Ovary (tissue), 10 donors: ENCODE measurements at places on chromosomes 12 and 14. TPM values are rescaled to one million over a fixed set of nuclear protein-coding genes. Genes with fewer than 3 reads are reported as not detected.

GMPR2 gene
- 57.7 TPM for total RNA-seq

RILPL1 gene
- total RNA-seq: 9.8 TPM

DNA sequence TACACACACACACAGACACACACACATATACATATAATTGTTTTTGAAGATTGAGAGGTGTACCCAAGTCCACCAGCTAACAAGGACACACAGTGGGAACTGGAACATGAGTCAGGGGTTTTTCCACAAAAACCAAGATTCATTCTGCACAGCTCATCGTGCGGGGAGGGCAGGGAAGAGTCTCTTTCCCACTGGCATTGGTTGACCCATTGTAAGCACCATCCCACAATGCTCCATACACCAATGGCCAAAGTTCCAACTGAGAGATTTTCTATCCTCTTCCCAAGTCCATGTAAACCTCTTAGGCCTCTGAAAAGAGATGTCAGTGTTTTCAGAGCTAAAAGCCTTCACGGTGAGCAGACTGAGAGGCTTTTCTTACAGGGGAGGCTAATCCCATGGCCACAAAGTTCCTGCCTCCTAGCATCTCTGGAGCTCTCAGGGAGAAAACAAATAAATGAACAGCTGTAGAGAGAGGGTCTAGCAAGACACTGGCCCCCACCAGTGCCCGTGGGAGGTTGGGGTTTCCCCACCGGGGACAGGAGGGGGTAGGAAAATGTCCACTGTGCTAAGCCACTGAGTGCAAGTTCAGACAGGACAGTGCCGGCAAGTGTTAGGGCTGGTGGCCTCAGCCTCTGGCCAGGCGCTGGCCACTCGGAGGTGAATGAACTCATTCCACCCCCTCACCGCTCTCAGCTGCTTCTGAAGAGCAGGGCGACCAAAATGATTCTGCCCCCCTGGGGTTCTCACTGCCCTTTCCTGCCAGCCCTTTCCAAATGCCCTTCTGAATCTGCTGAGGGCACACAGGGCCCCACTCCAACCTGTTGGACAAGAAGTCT lies 21.5 kb upstream of the TC2N start:
- no peaks in the 10 kb centered on the region for H3K36me3 ChIP-seq
- H3K27ac ChIP-seq: no peak overlapping the region
- no peaks in the 10 kb centered on the region for H3K27me3 ChIP-seq
- no peak overlapping the region for H3K4me3 ChIP-seq
- DNase-seq: no peak

DNA sequence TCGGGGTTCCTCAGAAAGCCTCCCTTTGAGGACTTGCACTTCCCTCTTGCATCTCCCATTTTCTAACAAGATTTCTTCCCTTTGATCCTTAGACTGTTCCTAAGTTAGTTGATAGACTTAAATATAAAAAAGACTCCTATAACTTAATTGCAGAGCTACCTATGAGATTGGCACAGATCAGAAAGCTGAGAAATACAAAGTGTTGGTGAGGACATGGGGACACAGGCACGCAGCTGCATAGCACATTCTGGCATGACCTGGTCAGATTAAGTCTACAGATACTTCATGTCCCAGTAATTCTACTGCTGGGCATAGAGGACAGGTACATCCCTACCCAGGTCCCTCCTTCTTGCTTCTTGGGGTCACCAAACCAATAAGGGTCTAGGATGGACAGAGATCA lies 141.7 kb upstream of the LHX5 start:
- no peaks in the 10 kb centered on the region for H3K27me3 ChIP-seq
- no peak overlapping the region for H3K4me3 ChIP-seq
- no peak overlapping the region for H3K27ac ChIP-seq

DNA sequence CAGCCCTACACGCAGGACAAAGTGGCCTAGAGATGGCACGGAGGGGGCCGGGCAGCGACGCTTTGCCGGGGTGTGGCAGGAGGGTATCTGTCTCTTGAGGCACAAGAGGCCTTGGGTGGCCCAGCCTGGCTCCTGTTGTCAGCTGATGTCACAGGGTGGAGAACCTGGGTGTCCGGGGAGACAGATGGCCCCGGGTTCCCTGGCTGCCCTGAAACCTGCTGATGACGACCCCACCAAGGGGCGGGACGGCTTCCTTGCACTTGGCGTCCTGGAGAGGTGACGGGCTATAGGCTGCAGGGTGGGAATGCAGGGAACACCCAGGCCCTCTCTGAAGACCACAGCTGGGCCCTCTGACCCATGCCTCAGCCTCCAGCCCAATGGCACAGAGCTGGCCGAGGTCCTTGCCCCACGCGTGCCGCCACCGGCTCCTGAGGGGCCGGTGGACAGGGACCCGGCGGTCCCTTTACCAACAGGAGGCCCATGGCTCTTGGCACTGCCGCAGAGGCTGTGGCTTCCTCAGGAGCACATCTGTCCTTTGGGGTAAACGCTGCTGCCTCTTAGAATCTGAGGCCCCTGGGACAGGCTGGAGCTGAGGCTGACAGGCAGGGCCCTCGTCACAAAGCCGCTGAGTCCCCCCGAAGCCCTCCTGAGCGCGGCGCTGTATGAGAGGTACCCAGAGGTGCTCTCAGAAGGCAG lies 16.4 kb downstream of the TRMT61A start:
- no peak overlapping the region for H3K4me3 ChIP-seq
- no peaks in the 10 kb centered on the region for H3K36me3 ChIP-seq
- H3K27ac ChIP-seq: no peak overlapping the region

DNA sequence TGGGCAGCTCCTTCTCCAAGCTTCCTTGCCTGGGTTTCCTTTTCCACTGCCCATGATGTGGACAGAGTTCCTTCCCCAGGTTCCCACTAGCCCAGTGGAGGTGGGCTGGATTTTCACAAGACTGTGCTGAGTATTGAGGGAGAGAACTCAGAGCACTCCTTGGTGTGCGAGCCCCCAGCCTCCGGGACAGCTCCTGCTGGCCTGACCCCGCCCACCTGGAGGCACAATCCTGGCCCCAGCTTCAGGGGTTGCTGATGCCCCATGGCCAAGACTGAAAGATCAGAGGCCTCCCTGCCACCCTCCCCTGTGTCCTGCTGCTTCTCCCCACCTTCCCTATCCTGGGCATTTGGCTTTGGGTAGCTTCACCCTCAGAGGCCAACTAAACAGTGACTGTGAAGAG lies 7.7 kb downstream of the KCNH3 start:
- no peak overlapping the region for H3K27ac ChIP-seq
- peaks cover 11% of the 10 kb centered on the region for H3K4me1 ChIP-seq
- no peak for DNase-seq
- no peaks in the 10 kb centered on the region for H3K27me3 ChIP-seq
- H3K36me3 ChIP-seq: no peaks in the 10 kb centered on the region

DNA sequence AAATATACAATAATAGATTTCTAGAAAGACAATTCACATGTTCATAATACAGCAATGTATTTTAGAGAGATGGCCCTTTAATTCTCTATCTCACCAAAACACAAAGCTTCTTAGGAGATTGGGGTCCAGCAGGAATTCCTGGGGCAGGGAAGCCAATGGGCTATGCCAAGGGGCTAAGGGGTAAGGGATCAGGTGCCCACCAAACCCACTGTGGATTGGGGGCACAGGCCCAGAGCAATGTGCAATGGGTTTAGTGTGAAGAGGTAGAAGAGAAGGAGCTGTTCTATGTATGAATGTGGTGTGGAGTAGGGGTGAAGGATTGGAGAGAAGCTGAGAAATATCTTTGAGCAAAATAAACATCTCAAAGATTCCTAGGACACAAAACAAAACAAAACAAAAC lies 2.6 kb downstream of the HOXC13 start:
- H3K36me3 ChIP-seq: no peaks in the 10 kb centered on the region
- no peak overlapping the region for H3K27ac ChIP-seq
- no peak overlapping the region for H3K4me3 ChIP-seq
- no peak for DNase-seq
- H3K27me3 ChIP-seq: peaks cover 8% of the 10 kb centered on the region
- H3K4me1 ChIP-seq: no peaks in the 10 kb centered on the region

DNA sequence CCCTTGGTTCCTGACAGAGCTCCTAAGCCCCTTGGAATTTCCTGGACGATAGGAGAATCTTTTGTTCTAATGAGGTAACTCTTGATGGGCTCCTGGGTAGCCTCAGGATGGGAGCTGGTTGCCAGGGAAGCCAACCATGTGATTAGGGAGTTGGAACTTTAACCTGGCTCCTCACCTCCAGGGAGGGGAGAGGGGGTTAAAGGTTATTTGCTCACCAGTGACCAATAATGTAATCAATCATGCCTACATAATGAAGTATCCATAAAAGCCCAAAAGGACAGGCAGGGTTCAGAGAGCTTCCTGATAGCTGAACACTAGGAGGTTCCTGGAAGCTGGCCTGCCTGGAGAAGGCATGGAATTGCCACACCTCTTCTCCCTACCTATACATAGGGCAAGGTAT lies 6.2 kb upstream of the CNOT2 start:
- H3K27me3 ChIP-seq: no peaks in the 10 kb centered on the region
- no peak overlapping the region for H3K4me3 ChIP-seq
- no peaks in the 10 kb centered on the region for H3K36me3 ChIP-seq
- DNase-seq: no peak
- H3K4me1 ChIP-seq: no peaks in the 10 kb centered on the region
- no peak overlapping the region for H3K27ac ChIP-seq

GRCh38 chr12:58533652-58534051 lies 386.7 kb downstream of the LRIG3 start:
- H3K27ac ChIP-seq: no peak overlapping the region
- no peaks in the 10 kb centered on the region for H3K27me3 ChIP-seq
- no peak overlapping the region for H3K4me3 ChIP-seq
- DNase-seq: no peak
- no peaks in the 10 kb centered on the region for H3K36me3 ChIP-seq
- H3K4me1 ChIP-seq: no peaks in the 10 kb centered on the region

DNA sequence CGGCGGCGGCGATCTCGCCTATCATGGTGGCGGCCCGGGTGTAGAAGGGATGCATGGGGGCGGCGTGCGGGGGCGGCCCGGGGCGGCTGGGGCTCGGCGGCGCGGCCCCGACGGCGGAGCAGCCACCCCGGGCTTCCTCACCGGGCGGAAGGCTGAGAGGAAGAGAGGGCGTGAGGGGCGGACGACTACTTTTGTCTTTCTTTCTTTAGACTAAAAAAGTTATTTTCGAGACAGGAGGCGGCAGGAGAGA lies 240 bp downstream of the BTG1 start:
- H3K27me3 ChIP-seq: no peaks in the 10 kb centered on the region
- H3K4me3 ChIP-seq: peak overlapping the region; percentile 100
- no peak for DNase-seq
- no peaks in the 10 kb centered on the region for H3K4me1 ChIP-seq

GRCh38 chr12:111978545-111978944 lies 34.4 kb downstream of the TMEM116 start:
- no peaks in the 10 kb centered on the region for H3K27me3 ChIP-seq
- H3K4me3 ChIP-seq: no peak overlapping the region
- no peaks in the 10 kb centered on the region for H3K4me1 ChIP-seq

- DNase-seq: no peak
- H3K4me1 ChIP-seq: peaks cover 2% of the 10 kb centered on the region
- no peaks in the 10 kb centered on the region for H3K27me3 ChIP-seq
- H3K27ac ChIP-seq: no peak overlapping the region
Measured at GRCh38 chr14:72869407-72870329, 24.2 kb downstream of the DPF3 start.

DNA sequence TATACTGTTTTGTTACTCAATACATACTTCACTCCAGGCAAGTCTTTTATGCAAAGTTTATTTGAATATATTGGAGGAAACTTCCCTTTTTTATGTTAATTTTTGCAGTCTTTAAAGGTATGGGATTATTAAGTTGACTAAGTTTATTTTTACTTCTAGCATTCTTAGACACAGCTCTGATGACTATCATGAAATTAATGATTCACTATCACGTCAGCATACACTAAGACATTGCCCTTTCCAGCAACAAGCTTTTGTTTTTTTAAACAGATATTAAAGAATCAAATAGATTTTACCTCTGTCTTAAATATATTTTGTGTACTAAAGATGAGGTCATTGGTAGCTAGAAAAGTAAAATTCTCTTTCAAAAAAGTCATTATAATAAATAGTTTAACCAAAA lies 52.1 kb downstream of the DERA start:
- H3K4me3 ChIP-seq: no peak overlapping the region
- no peaks in the 10 kb centered on the region for H3K27me3 ChIP-seq
- H3K4me1 ChIP-seq: no peaks in the 10 kb centered on the region

DNA sequence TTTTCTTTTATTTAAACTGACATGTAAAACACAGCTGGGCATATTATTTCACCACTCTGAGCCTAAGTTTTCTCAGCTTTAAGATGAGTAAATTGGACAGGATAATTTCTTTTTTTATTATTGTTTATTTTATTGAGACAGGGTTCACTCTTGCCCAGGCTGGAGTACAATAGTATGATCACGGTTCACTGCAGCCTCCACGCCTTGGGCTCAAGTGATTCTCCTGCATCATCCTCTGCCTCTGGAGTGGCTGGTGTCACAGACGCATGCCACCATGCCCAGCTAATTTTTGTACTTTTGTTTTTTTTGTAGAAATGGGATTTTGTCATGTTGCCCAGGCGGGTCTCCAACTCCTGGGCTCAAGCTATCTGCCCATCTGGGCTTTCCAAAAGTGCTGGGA lies 12.7 kb downstream of the BMAL2 start:
- no peaks in the 10 kb centered on the region for H3K36me3 ChIP-seq
- DNase-seq: no peak
- no peaks in the 10 kb centered on the region for H3K27me3 ChIP-seq
- H3K4me1 ChIP-seq: no peaks in the 10 kb centered on the region
- no peak overlapping the region for H3K27ac ChIP-seq

DNA sequence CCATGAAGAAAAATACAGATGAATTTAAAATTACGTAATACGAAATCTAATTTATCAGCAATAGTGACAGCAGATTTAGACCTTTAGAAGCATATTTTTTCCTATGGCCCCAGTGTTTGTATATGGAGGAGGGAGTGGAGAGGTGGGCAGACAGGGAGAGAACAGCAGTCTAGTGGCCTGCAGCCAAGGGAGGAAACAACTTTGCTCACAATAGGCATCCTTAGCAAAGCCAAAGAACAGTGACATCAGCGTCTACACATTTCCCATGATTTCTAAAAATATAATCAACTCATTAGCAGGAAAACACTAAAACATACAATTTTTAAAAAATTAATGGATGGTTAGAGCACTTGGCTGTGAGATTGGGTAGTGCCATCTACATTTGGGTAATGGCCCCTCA lies 622.6 kb upstream of the ATP2B1 start:
- no peaks in the 10 kb centered on the region for H3K27me3 ChIP-seq
- H3K4me1 ChIP-seq: no peaks in the 10 kb centered on the region
- H3K36me3 ChIP-seq: no peaks in the 10 kb centered on the region

DNA sequence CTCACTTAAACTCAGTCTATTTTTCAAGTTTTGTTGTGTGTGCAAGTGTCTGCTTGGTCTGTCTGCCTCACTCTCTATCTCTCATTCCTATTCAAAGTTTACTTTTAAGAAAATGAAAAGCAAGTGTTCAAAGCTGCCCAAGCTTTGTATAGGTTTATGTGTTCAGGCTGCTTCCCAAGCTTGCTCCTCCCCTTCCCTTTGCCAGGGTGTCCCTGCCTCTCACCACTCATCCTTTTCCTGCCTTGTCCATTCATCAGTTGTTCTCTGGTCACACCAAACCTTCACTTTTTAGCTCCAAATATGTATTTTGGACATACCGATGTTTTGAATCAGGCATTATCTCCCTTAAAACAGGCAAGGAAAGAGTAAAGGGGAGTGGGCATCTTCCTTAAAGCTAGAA lies 41.3 kb downstream of the STK38L start:
- H3K27ac ChIP-seq: no peak overlapping the region
- H3K4me3 ChIP-seq: no peak overlapping the region
- peaks cover 1% of the 10 kb centered on the region for H3K4me1 ChIP-seq
- H3K36me3 ChIP-seq: no peaks in the 10 kb centered on the region
- H3K27me3 ChIP-seq: no peaks in the 10 kb centered on the region

- no peaks in the 10 kb centered on the region for H3K4me1 ChIP-seq
- no peaks in the 10 kb centered on the region for H3K27me3 ChIP-seq
- H3K27ac ChIP-seq: no peak overlapping the region
Measured at GRCh38 chr12:30985814-30986452, 59.4 kb downstream of the TSPAN11 start.
